ENCODE measurements at places on chromosomes 1 and 21. TPM values are rescaled to one million over a fixed set of nuclear protein-coding genes. Genes with fewer than 3 reads are reported as not detected.

Gene MNDA
- 0.52 TPM for total RNA-seq

DNA sequence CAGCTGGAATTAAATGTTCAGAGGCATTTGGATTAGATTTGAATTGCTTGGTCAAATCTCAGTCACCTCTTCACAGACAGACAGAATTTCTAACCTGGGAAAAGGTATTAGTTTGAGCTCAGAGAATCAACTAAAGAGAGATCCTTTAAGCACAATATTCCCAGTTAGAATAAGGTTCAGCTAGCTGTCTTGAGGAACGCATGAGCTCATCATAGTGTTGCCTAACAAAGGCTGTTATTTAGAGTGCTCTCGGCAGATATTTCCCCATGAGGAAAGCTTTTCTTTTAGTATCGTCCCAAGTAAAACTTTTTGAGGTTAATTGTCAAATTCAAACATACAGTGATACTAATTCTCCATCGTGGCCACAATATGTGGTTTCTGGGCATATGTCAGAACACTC lies 269.9 kb downstream of the HLX start:
- no peak for ATAC-seq

Gene LRRC53
- total RNA-seq = not detected

DNA sequence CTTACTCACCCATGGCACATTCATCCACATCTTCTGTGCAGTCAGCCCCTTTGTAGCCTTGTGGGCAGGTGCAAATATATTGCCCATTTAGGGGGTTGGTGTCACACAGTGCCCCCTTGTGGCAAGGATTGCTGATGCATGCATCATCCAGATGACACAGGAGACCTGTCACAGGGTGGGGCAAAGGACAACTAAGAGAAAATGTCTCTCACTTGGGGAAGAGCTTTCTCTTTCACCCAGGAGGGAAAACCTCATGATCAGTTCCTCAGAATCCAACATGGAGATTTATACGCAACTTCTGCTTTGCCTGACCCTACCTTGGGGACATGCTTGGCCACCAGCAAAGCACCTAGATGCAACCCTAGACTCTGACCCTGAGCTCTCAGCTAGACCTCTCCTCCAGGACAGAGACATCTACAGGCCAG lies 71.8 kb upstream of the ADAM30 start:
- ATAC-seq = peak; percentile 93

GRCh38 chr1:17711941-17712340 lies 43.2 kb upstream of the ACTL8 start:
- ATAC-seq = no peak

Gene PGBD5
- 6.4 TPM for total RNA-seq

GRCh38 chr1:23741609-23742008 lies 1.7 kb upstream of the ELOA start:
- ATAC-seq = no peak

Gene PDC
- not detected for total RNA-seq

DNA sequence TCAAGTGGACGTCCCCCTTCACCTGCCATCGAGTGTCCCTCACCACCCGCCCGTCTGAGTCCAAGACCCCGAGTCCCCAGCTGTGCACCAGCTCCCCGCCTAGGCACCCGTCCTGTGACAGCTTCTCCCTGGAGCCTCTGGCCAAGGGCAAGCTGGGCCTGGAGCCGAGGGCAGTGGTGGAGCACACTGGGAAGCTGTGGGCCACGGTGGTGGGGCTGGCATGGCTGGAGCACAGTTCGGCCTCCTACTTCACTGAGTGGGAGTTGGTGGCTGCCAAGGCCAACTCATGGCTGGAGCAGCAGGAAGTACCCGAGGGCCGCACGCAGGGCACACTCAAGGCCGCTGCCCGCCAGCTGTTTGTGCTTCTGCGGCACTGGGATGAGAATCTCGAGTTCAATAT lies 63.2 kb downstream of the VWA5B1 start:
- ATAC-seq = no peak

DNA sequence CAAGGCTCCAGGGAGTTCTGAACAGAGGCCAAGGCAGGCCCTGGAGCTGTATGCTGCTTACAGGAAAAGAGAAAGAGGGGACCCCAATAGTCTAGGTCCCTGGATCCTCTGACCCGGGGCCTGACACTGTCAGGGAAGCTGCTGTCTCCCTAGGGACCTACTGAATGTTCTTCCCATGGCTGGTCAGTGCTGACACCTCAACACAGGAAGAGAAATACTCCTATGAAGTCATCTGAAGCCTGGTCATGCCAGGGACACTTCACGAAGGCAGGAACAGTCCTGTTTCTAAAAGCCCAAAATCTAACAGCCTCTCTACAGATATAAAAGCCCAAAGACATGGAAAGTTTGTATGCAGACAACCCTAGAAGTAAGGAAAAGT lies 1.7 kb upstream of the LAD1 start:
- ATAC-seq = no peak

Measured in esophagus mucosa (tissue), 1 donor.